Activated CD4-positive, CD25-positive, alpha-beta regulatory T cell treated with anti-CD3 and anti-CD28 coated beads, Interleukin-2, amount 50 U/mL, for 16 hours (primary cell): ENCODE measurements at places on chromosomes 4 and X.

DNA sequence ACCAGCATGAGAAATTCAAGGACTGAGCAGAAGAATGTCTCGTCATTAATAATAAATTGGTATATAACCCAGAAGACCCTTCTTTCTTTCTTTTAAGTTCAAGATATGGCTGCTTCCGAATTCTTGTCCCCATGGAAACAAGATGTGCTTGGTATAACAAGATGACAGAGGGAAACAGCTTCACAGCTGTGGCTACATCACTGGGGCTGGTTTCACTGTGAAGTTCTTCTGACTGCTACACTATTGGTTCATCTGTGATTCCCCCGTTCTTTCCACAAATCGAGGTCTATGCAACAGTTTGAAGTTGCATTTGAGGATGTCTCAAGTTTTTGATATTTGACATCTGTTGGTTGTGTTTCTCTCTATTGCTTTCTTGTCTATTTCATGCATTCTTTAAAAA lies 12.3 kb upstream of the DTHD1 start:
- no peak for DNase-seq

DNA sequence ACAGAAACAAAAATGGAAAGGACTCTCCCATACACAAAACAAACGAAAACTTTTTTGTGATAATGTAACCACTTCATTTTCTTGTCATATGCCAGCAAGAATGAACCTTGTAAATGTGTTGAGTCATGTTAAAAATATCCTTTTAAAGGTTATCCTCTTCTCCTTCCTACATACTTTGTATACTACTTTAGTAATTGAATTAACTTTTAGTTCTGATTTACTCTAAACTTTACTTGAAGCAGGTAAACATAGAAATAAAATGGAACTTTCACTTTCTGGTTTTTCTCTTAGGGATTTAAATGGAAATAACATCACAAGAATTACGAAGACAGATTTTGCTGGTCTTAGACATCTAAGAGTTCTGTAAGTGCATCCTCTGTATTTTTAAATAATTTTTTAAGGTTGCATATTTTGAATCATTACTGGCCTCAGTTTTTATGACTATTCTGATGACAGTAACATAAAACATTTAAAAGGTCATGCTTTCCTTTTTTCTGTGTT lies 4.7 kb downstream of the SLIT2 start:
- DNase-seq = no peak

DNA sequence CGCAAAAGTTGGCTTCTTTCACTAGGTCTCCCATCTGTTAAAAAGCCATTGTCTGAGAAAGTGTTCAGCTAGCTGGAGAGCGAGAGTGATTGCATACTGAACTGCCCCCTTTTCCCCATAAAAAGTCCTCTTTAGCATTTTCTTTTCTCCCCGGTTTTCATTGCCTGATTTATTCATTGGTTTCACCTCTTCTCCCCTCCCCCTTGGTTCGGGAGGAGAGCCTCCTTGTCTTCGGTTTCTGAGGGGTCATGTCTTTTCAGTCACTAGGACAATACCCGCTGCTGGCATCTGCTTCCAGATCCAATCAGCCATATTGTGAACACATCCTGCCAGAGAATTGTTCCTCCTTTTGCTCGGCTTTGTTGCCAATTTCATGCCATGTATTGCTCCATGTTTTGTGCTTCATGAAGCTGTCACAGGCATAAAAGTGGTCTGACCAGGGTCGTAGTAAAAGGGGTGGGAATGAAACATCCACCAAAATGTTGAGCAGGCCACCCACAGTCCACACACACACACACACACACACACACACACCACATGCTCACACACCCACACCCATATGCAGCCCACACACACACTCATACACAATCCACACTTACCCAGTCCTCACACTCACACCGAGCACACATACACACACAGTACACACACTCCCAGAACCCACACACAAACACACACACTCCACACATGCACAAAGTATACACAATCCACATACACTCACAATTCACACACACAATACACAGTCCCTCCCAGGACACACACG lies 136.0 kb downstream of the NKX6-1 start:
- no peak for DNase-seq

DNA sequence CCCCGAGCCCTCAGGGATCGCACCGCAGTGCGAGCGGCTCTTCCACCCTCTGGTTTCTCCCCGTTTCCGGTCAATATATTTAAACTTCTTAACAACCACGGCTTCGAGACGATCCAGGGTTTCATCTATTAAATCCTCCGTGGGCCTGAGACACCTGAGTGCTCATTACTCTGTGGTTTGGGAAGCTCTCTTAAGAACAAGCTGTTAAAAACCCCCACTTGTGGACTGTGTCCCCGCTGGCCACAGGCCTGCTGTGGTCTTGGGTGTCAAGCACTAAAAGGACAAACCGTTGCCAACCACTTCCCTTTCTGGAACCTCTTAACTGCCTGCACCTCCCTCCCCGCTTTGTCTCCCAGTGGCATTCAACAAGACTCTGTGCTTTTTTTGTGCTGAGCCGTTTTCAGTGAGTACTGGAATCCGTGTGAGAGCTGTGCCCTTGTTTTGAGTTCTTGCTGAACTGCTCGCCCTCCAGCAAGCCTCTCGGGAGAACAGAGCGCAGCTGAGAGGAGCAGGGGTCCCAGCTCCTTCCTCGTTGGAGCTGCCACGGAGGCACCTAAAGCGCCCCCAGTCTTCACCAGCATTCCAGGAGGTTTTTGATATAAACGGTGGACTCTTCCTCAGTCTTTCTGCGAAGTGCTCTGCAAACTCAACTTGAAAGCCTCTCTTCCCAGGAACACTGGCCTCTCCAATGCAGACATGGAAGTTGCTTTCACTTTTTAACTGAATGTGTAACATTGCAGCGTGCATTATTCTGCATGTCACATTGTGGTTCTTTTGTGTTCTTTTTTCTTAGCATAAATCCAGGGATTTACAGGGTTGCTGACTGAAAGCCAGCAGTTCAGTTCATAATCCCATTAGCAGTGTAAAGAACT lies 691 bp upstream of the IGFBP7 start:
- no peak for DNase-seq

DNA sequence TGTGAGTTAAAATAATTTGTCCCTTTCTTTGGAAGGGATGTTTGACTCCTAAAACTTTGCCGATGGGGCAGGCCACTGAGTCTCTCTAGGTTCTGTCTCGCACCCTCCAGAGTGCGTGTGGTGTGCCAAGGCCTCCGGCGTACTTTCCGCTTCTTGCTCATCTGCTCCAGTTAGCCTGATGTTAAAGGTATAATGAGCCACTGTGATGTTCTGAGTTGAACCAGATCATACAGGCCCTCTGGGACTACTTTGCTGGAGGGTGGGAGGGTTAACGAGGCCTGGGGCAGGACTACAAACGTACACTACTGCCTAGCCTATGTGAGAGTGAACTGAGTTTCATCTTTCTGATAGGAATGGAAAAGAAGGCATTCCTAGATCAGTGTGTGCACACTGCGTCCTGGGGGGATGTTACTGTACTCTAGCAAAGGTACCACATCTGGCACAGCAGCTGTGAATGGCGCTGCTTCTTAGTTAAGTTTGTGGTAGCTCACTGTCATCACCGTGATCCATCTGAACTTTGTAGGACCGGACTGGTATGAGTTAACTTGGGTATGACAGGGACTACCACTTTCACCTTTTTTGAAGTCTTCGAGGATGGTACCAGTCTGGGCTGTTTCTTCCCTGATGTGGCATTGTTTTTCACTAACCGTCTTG lies 60.2 kb downstream of the RGS12 start:
- no peak for DNase-seq

- DNase-seq = no peak
These were observed 270.6 kb downstream of the DCAF12L2 start for GRCh38 chrX:125895518-125895917.

- DNase-seq = no peak
These were observed 420.4 kb downstream of the GBA3 start for GRCh38 chr4:23113104-23113503.

GRCh38 chr4:172708184-172708583 lies 460.4 kb upstream of the GALNT7 start:
- DNase-seq = no peak

DNA sequence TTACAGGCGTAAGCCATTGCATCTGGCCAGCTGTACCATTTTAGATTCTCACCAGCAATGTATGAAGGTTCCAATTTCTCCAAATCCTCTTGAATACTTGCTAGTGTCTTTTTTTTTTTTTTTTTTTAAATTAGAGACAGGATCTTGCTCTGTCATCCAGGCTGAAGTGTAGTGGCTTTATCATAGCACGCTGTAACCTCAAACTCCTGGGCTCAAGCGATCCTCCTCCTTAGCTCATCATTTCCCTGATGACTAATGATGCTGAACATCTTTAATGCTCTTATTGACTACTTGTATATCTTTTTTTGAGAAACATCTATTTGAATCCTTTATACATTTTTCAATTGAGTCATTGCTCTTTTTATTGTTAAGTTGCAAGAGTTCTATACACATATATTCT lies 40.3 kb downstream of the HDAC8 start:
- no peak for DNase-seq

GRCh38 chr4:147735413-147736301 lies 3.8 kb downstream of the ARHGAP10 start:
- no peak for DNase-seq

DNA sequence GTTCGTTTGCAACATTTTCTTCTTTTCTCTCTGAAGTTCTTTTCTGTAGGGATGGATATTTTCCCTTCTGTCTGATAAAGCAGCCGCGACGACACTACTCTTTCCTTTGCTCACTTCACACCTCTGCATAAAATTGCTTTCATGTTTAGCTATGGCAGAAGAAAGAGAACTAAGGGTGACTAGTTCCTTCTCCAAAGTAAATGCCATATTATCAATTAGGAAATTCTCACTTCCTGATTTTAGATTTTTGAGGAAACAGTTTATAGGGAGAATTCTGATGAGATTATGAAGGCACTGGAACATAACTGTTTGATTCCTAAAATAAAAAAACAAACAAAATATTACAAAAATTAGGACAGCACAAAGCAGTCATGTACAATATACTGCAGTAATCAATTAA lies 29.2 kb downstream of the FANCB start:
- no peak for DNase-seq

- no peak for DNase-seq
These were observed 28.8 kb downstream of the UVSSA start for GRCh38 chr4:1375761-1376322.

- DNase-seq = peak; percentile 31
These were observed 1.2 kb upstream of the MORF4L2 start for GRCh38 chrX:103687696-103688201.

- no peak for DNase-seq
These were observed 3.7 kb downstream of the ZFP92 start for GRCh38 chrX:153414856-153415510.

GRCh38 chrX:40543661-40544328 lies 37.0 kb upstream of the ATP6AP2 start:
- no peak for DNase-seq

DNA sequence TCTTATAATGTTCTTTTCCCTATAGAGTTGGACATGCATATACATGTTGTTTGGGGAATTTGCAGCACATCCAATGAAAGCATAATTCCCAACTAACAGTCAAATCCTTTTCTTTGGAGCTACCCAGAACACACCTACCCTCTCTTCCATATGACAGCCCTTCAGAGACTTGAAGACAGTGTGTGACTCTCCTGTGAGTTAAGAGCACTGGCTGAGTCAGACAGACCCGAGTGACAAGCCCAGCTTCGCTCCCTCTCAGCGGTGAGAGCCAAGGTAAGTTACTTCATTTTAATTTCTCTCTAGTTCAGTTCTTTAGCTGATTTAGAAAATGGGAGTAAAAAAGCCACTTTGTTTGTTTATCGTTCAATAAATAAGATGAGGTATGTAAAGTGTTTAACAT lies 86.3 kb downstream of the RTL9 start:
- DNase-seq = no peak

DNA sequence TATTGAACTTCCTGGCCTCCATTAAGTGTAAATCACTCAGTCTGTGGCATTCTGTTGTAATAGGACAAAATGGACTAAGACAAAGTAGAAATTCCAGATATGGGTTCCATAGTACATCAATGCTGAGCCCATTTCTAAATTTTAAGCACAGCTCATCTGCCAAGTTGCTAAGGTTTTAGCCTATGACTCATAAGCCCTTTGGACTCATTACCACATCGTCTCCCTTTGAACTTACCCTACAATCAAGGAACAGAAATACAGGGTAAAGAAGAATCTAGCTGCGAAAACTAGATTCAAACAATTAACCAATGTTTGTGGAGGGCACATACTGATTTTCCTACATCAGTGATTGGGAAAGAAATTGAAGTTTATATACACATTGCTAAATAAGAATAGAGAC lies 31.8 kb downstream of the NAA11 start:
- DNase-seq = no peak

DNA sequence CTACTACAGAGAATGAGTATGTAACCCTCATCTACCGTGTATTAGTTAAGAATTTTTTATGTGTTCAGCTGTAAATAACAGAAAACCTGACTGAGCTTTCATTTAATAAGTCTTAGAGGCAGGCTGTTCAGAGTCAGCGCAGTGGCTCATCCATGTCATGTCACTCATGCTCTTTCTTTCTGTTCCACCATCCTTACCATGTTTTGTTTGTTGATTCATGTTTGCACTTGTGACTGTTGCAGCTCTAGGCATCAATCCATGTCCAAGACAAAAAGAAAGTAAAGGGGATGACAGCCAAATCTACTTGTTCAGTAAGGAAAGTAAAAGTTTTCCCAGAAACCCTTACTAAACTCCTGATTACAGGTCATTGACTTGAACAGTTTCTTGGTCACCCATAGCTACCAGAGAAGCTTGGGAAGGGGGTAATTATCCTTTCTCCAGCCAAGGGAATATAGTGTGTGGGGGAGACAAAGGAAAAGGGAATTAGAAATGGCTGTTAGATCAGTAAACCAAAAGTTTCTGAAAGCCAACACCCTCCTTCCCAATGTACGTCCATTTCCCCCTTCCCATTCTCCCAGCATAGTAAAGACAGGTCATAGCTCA lies 9.0 kb downstream of the ART3 start:
- no peak for DNase-seq
